Sigmoid colon (tissue), 7 donors: ENCODE measurements at places on chromosomes 1 and 21. TPM values are rescaled to one million over a fixed set of nuclear protein-coding genes. Genes with fewer than 3 reads are reported as not detected.

ARTN gene
- 1.8 TPM for total RNA-seq

EDN2 gene
- total RNA-seq: 2.2 TPM

DNALI1 gene
- total RNA-seq: 7.5 TPM

HMCN1 gene
- total RNA-seq: 7.1 TPM

GPR153 gene
- total RNA-seq: 5.4 TPM

CRP gene
- total RNA-seq: not detected

SLC35F3 gene
- total RNA-seq: 0.54 TPM

FTCD gene
- not detected for total RNA-seq

SLC9C2 gene
- not detected for total RNA-seq

SH3BGR gene
- 6.4 TPM for total RNA-seq

LIPI gene
- not detected for total RNA-seq

ANKRD65 gene
- 23.0 TPM for total RNA-seq

RPTN gene
- total RNA-seq: not detected

FBXO42 gene
- 16.6 TPM for total RNA-seq

NHLH1 gene
- total RNA-seq: not detected

OVAAL gene
- not detected for total RNA-seq

MFAP2 gene
- total RNA-seq: 15.8 TPM

CHODL gene
- total RNA-seq: 8.2 TPM

TSPAN2 gene
- 61.5 TPM for total RNA-seq

TSPEAR gene
- not detected for total RNA-seq

CLDN14 gene
- not detected for total RNA-seq

TMPRSS2 gene
- total RNA-seq: 0.33 TPM

OR2AK2 gene
- total RNA-seq: not detected

KCNE1 gene
- 7.2 TPM for total RNA-seq

HUNK gene
- total RNA-seq: 0.71 TPM

LCE1E gene
- not detected for total RNA-seq

DDI2 gene
- 13.4 TPM for total RNA-seq

ZYG11B gene
- 78.1 TPM for total RNA-seq

DDR2 gene
- 229 TPM for total RNA-seq

CRABP2 gene
- 3.3 TPM for total RNA-seq

CD101 gene
- total RNA-seq: 1.4 TPM

ADGRL4 gene
- total RNA-seq: 7.8 TPM

C1QTNF12 gene
- not detected for total RNA-seq

ZNF648 gene
- not detected for total RNA-seq

TEKT2 gene
- not detected for total RNA-seq

BGLAP gene
- total RNA-seq: 4.3 TPM

KRTAP20-1 gene
- total RNA-seq: not detected

MIXL1 gene
- total RNA-seq: not detected

KRTAP26-1 gene
- not detected for total RNA-seq

HLX gene
- 38.8 TPM for total RNA-seq

C1orf159 gene
- 8.2 TPM for total RNA-seq

NEK7 gene
- 188 TPM for total RNA-seq

TTC39A gene
- total RNA-seq: under 0.01 TPM

SLAMF6 gene
- 1.1 TPM for total RNA-seq

H3-3A gene
- 320 TPM for total RNA-seq

CNTN2 gene
- 4.3 TPM for total RNA-seq

LCE1A gene
- not detected for total RNA-seq

ELAVL4 gene
- 11.8 TPM for total RNA-seq

VASH2 gene
- total RNA-seq: 2.1 TPM

ALX3 gene
- not detected for total RNA-seq

FAM72B gene
- 0.16 TPM for total RNA-seq

LY9 gene
- total RNA-seq: not detected

COPA gene
- 93.8 TPM for total RNA-seq

ZNF593OS gene
- total RNA-seq: not detected

KRTAP13-2 gene
- total RNA-seq: not detected

SEC16B gene
- total RNA-seq: 5.8 TPM

F3 gene
- total RNA-seq: 19.4 TPM

HES3 gene
- total RNA-seq: not detected
